Adrenal gland (tissue), 19 donors: ENCODE measurements at places on chromosomes 6 and 20.

GRCh38 chr6:98560841-98561240 is 273.5 kb upstream of the POU3F2 start:
- H3K36me3 ChIP-seq = no peaks in the 10 kb centered on the region
- no peak overlapping the region for H3K27ac ChIP-seq
- H3K27me3 ChIP-seq = no peaks in the 10 kb centered on the region
- H3K4me1 ChIP-seq = no peaks in the 10 kb centered on the region
- no peak overlapping the region for H3K4me3 ChIP-seq

- H3K27ac ChIP-seq = no peak overlapping the region
- DNase-seq = no peak
- no peak overlapping the region for H3K4me3 ChIP-seq
- no peaks in the 10 kb centered on the region for H3K27me3 ChIP-seq
- peaks cover 10% of the 10 kb centered on the region for H3K4me1 ChIP-seq
- H3K36me3 ChIP-seq = no peaks in the 10 kb centered on the region
Measured at GRCh38 chr20:44438782-44439181, 36.9 kb upstream of the TTPAL start.

GRCh38 chr6:43009124-43009523 is 4.6 kb downstream of the MEA1 start:
- no peaks in the 10 kb centered on the region for H3K36me3 ChIP-seq
- no peak overlapping the region for H3K27ac ChIP-seq
- H3K27me3 ChIP-seq = no peaks in the 10 kb centered on the region
- no peaks in the 10 kb centered on the region for H3K4me1 ChIP-seq
- no peak overlapping the region for H3K4me3 ChIP-seq
- DNase-seq = no peak

DNA sequence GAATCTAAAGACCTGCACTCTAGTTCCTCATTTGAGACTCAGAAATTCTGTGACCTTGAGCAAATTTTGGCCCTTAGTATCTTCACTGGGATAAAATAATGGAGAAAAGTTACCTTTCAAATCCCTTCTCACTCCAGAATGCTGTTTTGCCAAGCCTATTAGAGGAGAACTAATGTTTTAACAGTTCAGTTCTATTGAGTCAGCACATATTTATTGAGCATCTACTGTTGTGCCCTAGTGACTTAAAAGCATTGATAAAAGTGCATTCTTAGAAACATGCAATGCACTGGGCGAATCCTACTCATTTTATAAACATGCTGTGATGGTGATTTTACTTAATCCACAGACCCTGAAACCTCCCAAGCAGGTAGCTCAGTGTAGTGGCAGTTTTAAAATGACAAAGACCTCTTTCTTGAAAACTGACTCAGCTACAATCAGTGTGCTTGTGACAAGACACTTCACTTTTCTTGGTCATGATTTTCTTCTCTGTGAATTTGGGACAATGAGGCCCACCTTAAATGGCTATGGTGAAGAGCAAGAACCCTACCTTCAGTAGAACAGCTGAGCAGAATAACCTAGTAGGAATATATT is 312.0 kb downstream of the ALDH8A1 start:
- H3K4me3 ChIP-seq = no peak overlapping the region
- DNase-seq = no peak
- H3K27me3 ChIP-seq = no peaks in the 10 kb centered on the region
- H3K36me3 ChIP-seq = no peaks in the 10 kb centered on the region

- no peak overlapping the region for H3K4me3 ChIP-seq
- H3K27ac ChIP-seq = no peak overlapping the region
- H3K27me3 ChIP-seq = no peaks in the 10 kb centered on the region
- no peaks in the 10 kb centered on the region for H3K4me1 ChIP-seq
Measured at GRCh38 chr20:7773511-7773910, 166.7 kb downstream of the HAO1 start.

DNA sequence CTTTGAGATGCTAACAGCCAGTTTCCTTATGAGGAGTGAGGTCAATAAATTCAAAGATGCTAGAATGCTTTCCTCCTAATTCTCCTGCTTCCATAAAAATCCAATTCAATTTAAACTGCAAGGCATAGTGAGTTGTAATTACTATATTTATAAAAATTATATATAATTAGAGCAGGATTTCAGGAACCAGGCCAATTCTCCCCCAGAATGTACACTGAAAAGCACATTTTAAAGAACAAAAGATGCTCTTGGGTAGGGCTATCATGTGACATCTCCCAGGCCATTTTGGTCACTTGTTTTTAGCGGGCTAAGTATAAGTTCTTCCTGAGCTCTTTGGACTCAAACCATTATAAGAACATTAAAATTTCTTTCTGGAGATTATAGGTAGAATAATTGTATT is 195.7 kb upstream of the KCNG1 start:
- no peak for DNase-seq
- peaks cover 4% of the 10 kb centered on the region for H3K27me3 ChIP-seq
- H3K36me3 ChIP-seq = no peaks in the 10 kb centered on the region
- H3K4me1 ChIP-seq = no peaks in the 10 kb centered on the region
- H3K27ac ChIP-seq = no peak overlapping the region
- no peak overlapping the region for H3K4me3 ChIP-seq
